Calu3 (cell line): ENCODE measurements at places on chromosomes 7 and 10. TPM values are rescaled to one million over a fixed set of nuclear protein-coding genes. Genes with fewer than 3 reads are reported as not detected.

DNA sequence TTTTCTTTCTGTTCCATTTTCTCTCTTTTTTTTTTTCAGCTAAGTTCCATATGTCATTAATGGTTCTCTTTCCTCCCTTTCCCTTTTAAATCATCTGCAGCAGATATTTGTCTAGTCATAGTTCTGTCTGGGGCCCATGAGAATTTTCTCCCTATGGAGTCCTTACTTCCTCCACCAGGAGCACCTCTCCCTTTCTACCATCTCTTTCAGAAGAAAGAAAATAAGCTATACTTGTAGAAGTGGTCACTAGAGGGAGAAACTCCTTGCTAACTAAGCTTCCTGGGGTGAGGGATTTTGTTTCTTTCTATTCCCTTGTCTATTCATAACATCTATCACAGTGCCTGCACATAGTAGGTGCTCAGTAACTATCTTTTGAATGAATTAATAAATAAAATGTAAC is 230.2 kb upstream of the HPS1 start:
- no peak for DNase-seq

- DNase-seq = no peak
These were observed 1.9 kb upstream of the HSPA12A start for GRCh38 chr10:116744163-116744753.

DNA sequence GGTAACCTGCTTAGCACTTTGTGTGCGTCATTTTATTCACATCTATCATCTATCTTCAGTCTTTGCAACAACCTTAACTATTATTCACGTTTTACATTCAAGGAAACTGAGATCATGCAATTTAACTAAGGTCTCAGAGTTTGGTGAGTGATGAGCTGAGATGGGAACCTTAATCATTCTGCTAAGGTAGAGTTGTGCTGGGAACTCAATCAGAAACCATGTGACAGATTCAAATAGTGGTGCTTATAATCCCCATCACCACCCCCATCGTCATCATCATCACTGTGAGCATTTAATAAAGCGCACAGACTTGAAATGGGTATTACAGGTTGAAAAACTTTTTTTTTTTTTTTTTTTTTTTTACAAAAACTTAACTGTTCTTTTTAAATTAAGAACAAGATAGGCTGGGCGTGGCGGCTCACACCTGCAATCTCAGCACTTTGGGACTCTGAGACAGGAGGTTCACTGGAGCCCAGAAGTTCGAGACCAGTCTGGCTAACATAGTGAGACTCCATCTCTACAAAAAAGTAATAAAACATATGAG is 160.9 kb downstream of the PIP4K2A start:
- no peak for DNase-seq

DNA sequence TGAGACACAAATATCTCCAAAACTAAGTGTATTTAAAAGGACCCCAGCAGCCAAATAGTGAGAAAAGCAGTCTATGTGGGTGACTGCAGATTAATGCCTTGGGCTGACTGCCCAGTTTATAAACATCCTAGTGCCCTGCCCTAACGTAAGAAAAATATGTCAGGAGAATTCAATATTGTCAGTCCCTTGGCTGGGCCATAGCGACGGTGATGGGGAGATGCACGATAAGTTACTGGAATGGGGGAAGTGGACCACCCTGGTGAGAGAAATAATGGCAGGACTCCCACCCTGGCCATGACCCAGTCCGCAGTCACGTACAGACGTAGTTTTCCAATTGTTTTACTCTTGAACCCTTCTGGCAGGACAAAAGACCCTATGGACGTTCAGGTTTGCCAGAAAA is 48.0 kb downstream of the JCAD start:
- DNase-seq = no peak

DNA sequence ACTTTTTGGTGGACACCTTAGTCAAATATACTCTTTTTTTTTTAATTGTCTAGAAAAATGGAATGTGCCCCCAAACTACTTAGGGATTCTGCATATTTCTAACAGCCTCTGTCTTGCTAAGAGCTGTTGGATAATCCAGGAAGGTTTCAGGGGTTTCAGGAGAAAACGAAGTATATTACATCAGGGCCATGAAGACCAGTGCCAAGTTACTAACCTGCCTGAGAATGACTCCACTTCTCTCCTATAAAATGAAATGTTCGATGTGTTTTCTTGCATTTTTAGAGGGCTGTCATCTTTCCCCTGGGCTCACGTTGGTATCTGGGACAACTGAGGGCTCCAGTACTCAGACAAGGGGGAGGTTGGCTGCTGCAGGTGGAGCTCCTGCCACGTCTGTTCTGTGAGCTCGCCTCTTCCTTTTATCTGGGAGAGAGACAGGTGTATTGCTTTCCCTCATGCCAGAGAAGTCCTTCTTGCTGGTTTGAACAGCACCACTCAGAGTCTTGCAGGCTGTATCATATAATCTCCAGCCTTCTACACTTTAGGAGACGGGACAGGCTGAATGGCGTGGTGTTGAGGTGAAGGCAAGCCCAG is 71.3 kb downstream of the CAMK1D start:
- DNase-seq = no peak

GRCh38 chr10:132449051-132449810 is 52.2 kb downstream of the PWWP2B start:
- DNase-seq = no peak

GRCh38 chr10:26488344-26488743 is 50.2 kb downstream of the APBB1IP start:
- DNase-seq = peak; percentile 4

DNA sequence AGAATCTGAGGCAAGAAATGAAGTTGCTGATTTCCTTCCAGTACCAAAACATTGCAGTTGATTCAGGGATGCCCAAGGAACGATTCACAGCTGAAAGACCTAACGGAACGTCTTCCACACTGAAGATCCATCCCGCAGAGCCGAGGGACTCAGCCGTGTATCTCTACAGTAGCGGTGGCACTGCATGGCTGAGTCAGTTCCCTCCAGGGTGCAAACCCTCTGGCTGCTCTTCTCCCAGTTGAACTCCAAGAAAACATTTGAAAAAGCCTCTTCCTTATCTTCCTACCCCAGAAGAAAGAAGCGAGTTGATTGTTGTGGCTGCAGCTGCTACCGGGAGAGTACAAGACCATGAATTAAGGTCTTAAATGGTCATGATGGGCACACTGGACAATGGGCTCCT is 147.1 kb upstream of the PRSS1 start:
- DNase-seq = no peak

DNA sequence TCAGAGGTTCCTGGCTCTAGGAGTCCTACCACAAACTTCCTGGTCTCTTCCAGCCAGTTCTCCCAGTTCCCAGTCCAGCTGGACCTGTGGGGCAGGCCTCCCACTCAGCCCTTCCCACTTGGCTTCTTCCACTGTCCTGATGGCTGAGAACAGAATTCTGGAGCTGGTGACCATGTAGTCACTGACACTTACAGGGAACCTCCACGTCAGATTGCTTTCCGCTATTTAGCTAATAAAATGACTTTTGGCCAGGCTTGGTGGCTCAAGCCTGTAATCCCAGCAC is 63.5 kb upstream of the ZRANB1 start:
- DNase-seq = no peak

- no peak for DNase-seq
These were observed 275.6 kb downstream of the SNX10 start for GRCh38 chr7:26567266-26567665.

DNA sequence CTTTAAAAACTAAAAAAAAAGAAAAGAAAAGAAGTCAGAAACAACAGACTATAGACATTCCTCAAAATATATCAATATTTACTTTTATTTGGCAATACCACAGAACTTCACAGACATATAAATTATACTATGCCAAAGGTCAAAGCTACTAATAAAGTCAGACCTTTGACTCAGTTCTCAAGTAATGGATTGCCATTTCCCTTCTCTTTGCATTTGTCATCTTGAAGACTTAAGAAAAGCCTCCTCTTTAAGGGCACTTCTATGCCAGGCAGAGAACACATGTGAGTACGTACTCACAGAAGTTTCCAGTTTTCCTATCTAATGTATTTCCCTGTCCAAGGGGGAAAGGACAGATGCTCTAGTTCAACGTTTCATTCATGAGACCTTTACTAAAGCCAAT is 37.6 kb downstream of the TNPO3 start:
- DNase-seq = no peak

GRCh38 chr10:8498881-8499280 is 444.4 kb downstream of the GATA3 start:
- no peak for DNase-seq

GRCh38 chr10:105253515-105254212 is 612.6 kb downstream of the SORCS3 start:
- no peak for DNase-seq

- no peak for DNase-seq
These were observed 83.3 kb upstream of the FGL2 start for GRCh38 chr7:77282897-77283296.

DNA sequence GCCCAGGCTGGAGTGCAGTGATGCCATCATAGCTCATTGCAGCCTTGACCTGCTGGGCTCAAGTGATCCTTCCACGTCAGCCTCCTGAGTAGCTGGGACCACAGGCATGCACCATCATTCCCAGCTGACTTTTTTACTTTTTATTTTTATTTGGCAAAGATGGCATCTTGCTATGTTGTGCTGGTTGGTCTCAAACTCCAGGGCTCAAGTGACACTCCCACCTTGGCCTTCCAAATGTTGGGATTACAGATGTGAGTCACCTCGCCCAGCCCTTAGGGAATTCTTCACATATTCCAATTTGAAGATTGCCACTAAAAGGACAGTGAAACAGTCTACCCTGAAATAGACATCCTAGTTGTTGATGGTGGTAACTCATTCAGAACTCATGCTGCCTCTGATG is 27.7 kb downstream of the SUGCT start:
- DNase-seq = no peak

DNA sequence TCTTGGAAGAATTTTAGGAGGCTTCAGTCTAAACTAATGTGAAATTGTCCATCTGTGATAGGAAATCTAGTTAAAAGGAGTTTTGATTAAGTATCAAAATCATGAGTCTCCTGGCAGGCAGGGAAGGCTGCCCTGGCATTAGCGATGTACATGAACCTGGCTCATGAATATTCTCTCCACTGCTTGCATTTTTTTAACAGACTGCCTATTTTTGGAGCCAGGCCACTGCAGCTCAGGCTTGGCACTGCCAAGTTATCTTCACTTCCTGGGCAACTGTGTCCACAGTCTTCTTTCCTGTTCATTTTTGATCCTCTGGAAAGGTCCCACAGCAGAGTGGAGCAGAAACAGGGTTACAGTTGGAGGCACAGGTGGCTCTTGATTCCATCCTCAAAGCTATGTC is 7.0 kb downstream of the GPR26 start:
- DNase-seq = no peak

DNA sequence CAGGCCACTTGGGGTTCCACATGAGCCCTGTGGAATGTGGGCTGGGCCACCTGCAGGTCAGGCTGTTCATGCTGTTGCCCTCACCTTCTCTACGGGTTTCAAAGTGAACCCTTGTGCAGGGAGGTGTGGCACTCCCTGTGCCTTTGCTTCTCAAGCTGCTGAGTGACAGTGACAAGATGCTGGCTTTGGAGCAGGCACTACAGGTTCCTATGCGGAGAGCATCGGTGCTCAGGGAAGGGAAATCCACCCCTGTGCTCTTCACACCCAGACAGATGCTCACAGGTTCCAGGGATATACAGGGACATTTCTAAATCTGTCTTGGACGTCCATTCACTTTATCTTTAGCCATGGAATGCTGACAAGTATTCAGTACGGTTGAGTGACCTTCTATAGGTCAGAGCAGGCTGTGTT is 1005.0 kb downstream of the LRMDA start:
- DNase-seq = no peak

DNA sequence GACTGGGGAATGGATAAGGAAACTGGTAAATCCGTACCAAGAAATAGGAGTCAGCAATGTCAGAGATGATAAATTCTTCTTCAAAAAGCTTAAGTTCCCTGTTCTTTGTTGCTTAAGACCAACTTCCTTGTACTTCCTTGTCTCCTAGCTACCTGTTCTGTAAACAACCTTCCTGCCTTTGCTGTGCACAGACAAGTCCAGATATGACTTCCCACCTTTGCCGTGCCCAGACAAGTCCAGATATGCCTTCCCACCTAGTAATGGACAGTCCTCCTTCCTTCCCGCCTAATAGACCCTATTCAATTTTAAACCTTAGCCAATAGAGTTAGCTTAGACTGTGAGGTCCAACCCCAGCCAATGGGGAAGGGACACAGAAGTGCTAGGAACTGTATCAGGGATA is 2.5 kb upstream of the ZNF33A start:
- no peak for DNase-seq

The CREM gene
- total RNA-seq = 19.0 and 20.3 TPM in 2 replicates

The TMEM140 gene
- total RNA-seq = 4.2 and 11.4 TPM in 2 replicates

The URGCP gene
- 44.1 and 48.3 TPM in 2 replicates for total RNA-seq

The TMEM229A gene
- total RNA-seq = not detected in 2 replicates

The IL2RA gene
- not detected in 2 replicates for total RNA-seq

The PLCE1 gene
- total RNA-seq = 1.8 and 3.2 TPM in 2 replicates
